ENCODE measurements at places on chromosomes 2 and 18.

DNA sequence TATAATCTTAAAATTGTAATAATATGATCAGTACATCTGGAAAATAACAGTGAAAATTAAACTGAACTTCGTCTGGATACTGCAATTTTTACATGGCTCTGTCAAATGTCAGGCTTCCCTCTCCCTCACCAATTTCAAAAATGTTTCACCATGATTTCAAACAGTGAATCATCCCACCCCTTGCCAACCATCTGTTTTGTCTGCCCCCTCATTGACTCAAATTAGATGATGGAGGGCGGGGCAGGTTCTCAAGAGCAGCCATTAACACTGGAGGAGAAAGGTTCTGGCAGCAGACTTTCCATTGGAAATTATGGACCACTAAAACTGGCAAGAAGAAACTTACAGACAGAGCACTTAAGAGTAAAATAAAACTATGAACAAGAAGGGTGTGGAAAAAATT lies 1195.7 kb upstream of the ZEB2 start:
- no peak for DNase-seq

DNA sequence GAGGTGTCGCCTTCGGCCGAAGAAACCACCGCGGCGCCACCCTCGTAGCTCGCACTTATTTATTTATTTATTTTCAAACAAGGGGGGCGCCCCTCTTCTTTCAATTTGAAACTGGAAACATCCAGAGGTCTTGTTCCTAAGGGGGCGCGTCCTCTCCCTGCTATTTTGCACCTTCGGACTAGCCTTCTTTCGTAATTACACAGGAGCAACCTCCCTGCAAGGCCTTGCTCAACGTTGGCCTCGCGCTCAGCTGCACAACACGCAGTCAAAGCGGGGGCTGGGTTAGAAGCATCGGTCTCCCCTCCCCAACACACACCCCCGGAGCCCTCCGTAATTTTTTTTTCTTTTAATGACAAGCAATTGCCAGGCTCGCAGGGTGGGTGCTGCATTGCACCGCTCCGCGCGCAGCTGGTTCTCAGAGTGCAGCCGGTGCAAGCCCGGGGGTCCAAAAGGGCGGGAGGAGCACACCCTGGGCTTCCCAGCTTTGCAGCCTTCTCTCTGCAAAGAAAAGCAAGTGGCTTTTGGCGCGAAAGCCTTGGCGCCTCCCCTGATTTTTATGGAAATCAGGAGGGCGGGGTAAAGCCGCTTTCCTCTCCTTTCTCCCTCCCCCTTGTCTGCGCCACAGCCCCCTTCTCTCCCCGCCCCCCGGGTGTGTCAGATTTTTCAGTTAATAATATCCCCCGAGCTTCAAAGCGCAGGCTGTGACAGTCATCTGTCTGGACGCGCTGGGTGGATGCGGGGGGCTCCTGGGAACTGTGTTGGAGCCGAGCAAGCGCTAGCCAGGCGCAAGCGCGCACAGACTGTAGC lies at the start of gene MYCN:
MYCN (plus strand) TSS at position 697 of the 807 bp plus-strand sequence. CDS start 1,515 bp downstream, outside the sequence.
- DNase-seq, result no peak

GRCh38 chr2:11499081-11499743 lies 33.3 kb upstream of the E2F6 start:
- no peak for DNase-seq

- DNase-seq, result no peak
Observed at GRCh38 chr2:48727560-48727959, 28.0 kb downstream of the LHCGR start.

DNA sequence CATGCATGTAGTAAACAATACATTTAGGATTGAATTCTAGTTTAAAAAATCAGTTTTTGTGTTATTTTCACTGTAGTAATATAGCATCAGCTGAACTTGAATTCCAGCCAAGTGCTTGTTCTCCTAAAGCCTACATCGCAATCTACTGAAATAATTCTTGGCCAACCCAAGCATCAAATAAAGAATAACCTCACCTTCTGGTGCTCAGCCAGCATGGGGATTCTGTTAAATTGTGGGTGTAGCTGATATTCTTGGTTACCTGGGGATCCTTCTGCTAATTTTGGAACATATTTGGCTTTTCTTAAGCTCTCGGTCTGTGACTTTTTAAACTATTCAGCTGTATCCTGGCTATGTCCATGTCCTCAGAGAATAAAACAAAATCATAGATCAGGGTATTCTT lies 248.8 kb downstream of the NRXN1 start:
- no peak for DNase-seq
